Tibial nerve (tissue), 4 donors: ENCODE measurements at places on chromosomes 5 and 9. TPM values are rescaled to one million over a fixed set of nuclear protein-coding genes. Genes with fewer than 3 reads are reported as not detected.

GRCh38 chr9:89853161-89853560 lies 248.3 kb downstream of the GADD45G start:
- no peak for DNase-seq

- DNase-seq: no peak
Measured at GRCh38 chr9:133715866-133716563, 22.1 kb downstream of the SARDH start.

DNA sequence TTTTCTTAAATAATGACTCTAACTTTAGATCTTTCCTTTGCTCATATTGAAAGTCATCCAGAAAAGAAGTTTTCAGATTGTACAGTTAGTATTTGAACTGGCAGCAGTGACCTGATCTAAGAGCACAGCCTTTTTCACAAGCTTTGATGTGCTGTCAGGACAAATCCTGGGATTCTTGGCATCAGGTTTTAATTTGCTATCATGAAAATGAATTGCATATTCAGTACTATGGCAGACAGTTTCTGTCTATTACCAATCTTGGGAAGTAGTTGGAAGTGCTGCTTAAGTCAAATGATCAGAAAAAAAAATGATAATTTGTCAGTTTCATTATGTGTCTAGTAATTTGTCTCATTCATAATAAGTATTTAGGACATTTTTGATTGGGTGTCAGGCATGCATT lies 925.6 kb upstream of the ARRDC3 start:
- DNase-seq: no peak

DNA sequence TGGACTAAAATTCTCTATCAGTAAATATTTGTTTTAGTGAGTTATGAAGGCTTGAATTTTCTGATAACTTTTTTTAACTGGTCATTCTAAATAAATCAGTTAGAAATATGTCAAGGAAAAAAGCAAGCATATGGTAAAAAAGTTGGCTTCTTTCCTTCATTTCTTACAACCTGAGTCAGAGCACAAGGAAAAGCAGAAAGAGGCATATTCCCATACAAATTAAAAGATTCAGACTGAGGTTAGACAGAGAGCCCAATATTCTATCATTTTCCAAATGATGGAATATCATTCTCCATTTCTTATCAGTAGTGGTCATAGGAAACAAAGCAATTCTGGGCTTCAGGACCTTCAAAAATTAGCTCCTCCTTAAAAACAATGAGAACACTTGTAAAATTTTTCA lies 732.1 kb downstream of the MAT2B start:
- DNase-seq: no peak

DNA sequence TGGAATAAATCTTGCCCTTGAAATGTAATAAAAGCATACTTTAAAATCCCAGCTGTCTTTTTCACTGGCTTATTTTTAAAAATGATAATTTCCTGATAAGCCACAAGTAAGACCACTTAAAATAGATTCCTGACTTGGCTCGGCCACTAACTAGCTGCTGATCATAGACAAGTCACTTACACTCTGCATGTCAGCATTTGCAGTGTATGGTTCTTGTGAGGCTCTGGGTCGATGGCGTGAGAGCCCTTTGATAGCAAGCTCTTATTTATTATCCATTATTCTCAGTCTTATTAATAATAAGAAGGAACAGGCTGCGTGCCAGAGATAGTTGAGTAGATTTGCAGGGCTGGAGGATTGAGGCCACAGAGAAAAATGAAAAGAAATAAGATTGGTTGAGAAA lies 110.7 kb upstream of the IL12B start:
- no peak for DNase-seq

DNA sequence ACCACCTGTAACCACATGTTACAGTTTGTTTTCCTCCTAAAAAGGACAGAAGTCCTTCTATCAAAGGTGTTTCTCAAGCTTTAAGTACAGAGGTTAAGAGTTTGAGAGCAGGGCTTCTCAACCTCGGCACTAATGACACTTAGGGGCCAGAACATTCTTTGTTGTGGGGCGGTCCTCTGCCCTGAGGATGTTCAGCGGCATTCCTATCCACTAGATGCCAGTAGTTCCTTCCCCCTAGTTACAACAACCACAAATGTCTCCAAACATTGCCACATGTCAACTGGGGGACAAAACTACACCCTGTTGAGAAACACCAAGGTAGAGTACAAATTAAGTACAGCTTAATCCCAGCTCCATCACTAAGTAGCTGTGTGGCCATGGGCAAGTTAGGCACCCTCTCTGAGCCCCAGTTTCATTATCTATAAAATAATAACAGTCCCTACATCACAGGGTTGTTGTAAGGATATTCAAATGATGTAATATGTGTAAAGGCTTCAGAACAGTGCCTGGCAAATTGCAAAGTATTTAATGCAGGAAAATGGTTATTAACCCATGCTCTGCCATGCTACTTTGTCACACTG lies 44.6 kb downstream of the PIP5K1B start:
- DNase-seq: no peak

GRCh38 chr5:172646716-172647285 lies 5.7 kb downstream of the NEURL1B start:
- no peak for DNase-seq

DNA sequence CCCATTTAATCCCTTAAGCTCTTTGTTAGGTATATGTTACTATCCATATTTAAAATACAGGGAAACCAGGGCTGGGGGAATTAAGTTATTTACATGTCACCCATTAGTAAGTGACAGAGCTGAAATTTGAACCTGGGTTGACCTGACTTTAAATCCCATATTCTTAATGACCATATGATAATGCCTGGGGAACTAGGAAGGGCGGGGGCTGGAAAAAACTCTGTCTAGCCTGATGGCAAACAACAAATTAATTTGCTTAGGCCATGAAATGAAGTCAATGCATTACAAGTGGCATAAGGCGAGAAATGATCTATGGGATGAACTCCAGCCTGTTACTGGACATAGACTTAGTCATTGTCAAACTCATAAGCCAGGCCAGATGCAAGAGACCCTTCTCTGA lies 325.7 kb upstream of the WWC1 start:
- DNase-seq: no peak

DNA sequence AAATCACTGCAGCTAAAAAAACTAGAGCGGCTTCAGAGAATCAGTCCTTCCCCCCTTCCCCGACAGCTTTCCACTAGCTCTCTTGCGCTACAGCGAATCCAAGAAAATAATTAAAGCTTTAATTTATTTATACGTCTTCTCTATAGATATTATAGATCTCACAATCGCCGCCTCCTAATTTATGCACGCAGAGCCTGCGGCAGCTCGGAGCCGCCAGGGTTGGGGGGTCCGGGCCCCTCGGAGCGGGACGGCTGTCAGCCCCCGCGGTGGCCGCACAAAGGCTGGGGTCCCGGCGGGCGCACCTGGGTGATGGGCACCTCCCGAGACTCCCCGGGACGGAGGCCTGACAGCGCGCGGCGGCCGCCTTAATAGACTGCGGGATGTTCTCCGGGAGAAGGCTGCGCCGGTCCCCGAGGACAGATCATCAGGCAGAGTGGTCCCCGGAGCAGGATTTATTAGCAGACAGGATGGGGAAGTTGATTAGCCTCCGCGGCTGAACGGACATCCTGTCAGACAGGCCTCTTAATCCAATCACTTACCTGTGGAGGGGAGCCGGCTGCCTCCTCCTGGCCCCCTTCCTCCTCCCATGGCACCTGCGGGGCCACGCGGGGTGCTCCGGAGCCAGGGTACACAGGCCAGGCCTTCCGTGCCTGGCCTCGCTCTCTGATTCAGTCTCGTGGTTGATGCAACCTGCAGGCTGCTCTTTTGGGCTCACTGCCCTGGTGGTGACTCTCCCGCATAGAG lies 166.8 kb downstream of the MELK start:
- DNase-seq: no peak

DNA sequence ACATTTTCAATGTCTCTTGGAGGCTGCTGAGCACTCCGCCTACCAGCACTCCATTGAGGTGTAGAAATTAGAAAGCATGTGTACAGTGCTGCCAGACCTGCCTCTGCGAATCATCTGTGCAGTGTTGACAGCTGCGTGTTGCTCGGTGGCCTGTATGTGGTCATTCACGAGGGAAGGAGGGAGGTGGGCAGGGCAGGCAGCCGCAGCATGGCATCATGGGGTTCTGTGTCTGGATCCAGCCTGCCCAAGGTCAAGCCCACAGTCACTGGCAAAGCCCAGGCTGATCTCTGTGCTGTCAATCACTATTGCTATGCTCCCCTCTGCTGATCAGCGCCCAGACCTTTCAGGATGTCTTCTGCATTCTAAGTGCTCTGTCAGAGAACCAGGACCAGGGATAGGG lies 8.0 kb upstream of the PDZD2 start:
- DNase-seq: no peak

GRCh38 chr5:127216898-127217675 lies 73.5 kb upstream of the MEGF10 start:
- no peak for DNase-seq

- DNase-seq: no peak
Measured at GRCh38 chr5:138543730-138544104, 681 bp upstream of the ETF1 start.

- DNase-seq: peak; percentile 67
Measured at GRCh38 chr5:141508798-141509611, 20.1 kb downstream of the PCDHGC5 start.

- no peak for DNase-seq
Measured at GRCh38 chr5:143543358-143544255, 140.1 kb upstream of the NR3C1 start.

DNA sequence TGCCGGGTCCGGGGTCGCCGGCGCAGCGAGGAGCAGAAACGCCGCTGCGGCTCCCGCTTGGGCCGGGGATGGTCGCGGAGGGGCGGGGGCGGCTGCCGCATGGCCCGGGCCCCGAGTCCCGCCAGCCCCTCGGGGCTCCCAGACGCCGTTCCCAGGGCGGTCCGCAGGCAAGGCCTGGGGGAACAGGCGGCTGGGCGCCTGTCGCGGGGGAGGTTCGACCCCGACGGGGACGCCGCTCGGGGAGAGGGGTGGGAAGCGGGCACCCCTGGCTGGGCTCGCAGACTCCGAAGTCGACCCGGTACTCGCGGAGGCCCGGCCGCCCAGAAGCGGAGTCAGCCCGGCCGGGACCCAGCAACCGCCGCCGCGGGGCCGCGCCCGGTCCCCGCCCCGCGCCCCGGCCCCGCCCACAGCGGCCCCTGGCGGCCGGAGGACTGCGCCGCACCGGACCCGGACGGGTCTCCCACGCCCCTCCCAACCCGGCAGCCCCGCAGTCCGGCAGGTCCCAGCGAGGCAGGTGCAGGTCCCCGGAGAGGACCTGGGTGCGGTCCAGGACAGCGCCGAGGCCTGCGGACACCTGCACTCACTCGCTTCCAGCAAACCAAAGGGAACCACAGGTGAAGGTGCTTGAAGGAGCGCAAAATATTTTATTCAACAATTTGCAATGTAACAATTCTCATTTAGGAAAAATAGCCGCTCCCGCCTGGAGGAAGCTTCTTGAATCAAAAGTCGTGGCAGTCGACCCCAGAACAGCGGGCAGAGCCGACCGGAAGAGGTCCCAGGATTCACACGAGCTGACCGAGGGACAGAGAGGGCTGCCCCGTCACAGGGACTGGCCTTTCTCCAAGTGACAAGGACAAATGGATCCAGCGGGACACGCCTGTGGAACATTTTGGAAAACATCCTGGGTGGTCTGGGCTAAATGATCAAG lies at the start of gene INPP5E:
Gene INPP5E (minus strand): TSS at position 365 of the 928 bp plus-strand sequence. CDS start 426 bp downstream, outside the sequence.
- DNase-seq: peak; percentile 38

GRCh38 chr5:16493261-16493660 lies 27.7 kb upstream of the ZNF622 start:
- no peak for DNase-seq

DNA sequence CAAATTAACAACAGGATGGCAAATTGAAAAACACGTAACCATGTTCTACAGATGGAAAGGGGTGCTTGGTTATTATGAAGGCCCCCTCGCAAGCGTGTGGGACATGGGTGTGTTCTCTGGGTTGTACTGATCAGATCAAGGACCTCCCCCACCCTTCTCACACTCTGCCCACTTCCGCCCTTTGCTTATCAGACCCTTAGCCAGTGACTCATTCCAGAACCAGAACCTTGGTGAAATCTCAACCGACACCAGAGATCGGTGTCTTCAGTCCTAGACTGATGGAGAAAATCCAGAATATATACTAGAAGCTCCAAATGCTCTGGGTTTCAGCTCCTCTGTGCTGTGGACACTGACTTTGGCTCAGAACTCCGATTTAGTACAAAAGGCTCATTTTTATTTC lies 64.9 kb downstream of the PTTG1 start:
- no peak for DNase-seq

DNA sequence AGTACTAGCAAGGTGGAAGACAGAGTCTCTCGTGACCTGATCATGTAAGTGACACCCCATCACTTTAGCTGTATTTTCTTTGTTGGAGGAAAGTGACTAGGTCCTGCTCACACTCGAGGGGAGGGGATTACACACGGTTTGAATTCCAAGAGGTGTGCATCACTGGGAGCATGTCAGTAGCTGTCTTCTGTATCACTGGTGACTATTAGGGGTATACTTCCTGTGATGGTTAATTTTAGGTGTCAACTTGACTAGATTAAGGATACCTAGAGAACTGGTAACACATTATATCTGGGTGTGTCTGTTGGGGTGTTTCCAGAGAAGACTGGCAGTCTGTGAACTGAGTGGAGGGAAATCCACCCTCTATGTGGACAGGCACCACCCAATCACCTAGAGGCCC lies 22.5 kb downstream of the FOXD1 start:
- DNase-seq: no peak

FOXI1 gene
- not detected for total RNA-seq

HRH2 gene
- 2.4 TPM for total RNA-seq

FEM1C gene
- 16.9 TPM for total RNA-seq

SIGMAR1 gene
- total RNA-seq: 115 TPM

TMEM252 gene
- total RNA-seq: not detected

HAVCR2 gene
- total RNA-seq: 7.7 TPM

MVB12B gene
- total RNA-seq: 27.2 TPM

CCL21 gene
- 14.0 TPM for total RNA-seq
